Thyroid gland (tissue), 4 donors: ENCODE measurements at places on chromosomes 6 and 20. TPM values are rescaled to one million over a fixed set of nuclear protein-coding genes. Genes with fewer than 3 reads are reported as not detected.

The SLC44A4 gene
- total RNA-seq = 3.3 TPM

The BANF2 gene
- total RNA-seq = 15.2 TPM

The OGFR gene
- total RNA-seq = 67.1 TPM

The PRDM1 gene
- total RNA-seq = 5.6 TPM

The HLA-DRA gene
- 162 TPM for total RNA-seq

The KCNK15 gene
- total RNA-seq = 2.8 TPM

The GMPR gene
- total RNA-seq = 10.8 TPM

The KCNS1 gene
- total RNA-seq = 0.78 TPM

The SERINC3 gene
- total RNA-seq = 140 TPM

DNA sequence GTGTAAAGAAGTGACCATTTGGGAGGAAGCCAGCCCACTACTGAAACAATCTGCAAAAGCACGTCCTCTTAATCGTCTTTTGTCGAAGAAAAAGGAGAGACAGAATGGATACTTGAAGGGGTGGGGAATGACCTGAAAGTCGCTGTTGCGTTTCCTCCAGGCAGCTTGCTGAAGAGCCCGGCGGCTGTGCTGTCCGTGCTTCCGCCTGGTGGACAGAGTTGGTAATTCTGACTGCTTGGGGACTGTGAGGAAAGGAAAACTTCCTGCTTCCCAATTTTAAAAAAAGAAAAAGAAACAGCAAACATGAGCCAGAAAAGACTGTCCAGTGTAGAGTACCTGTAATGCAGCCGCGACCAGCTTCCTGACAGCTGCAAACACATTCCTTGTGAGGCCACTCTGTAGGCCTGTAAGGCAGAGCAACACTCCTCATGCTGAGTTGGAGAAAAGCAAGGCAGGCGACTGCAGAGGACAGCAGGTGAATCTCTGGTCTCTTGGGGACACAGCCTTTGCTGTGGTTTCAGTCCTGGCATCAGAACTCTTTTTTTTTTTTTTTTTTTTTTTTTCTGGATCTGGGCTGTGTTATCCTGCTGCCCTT, 251.1 kb upstream of the TBX18 start:
- peak; percentile 18 for DNase-seq

- DNase-seq = no peak
Observed at GRCh38 chr6:147741389-147741788, 232.9 kb downstream of the SAMD5 start.

GRCh38 chr6:45105170-45105820, 222.8 kb upstream of the RUNX2 start:
- no peak for DNase-seq

DNA sequence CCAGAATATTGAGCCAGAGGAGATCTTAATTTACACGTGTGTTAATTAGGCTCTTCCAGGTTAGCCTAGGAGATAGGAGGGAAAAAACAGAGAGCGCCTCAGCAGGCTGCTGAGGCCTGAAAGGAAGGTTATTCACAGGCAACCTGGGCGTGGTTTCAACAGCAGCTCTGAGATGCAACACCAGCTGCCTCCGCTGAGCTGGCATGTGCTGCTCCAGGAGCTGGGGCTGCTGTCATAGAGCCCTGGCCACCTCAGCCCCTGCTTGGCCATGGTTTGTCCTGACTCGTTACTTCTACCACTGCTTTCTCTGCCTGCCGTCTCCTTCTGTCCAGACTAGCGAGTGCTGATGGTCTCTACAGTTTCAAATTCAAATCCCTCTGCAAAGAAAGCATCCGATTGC, 32.4 kb upstream of the RPP40 start:
- DNase-seq = no peak

DNA sequence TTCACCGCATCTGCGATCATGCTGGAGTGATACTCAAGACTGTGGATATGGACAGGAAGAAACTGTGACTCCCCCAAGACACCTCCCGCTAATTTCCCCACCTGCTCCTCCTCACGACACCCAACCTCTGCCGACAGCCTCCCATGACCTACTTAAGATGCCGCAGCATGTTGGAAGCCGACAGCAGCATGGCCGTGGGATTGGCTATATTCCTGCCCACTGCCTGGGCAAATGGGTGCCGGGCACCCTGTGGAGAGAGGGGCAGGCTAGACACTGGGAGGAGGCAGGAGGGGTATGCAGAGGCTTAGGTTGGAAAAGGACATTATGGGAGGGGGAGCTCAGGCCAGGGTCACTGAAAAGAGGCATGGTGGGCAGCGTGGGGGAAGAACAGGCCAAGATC, 4.5 kb downstream of the IDH3B start:
- DNase-seq = no peak

- peak; percentile 82 for DNase-seq
Observed at GRCh38 chr20:48983423-48984400, 62.2 kb downstream of the ARFGEF2 start.

- no peak for DNase-seq
Observed at GRCh38 chr6:109623288-109623687, 67.7 kb downstream of the AK9 start.

GRCh38 chr6:98946879-98947410, 801 bp downstream of the FBXL4 start:
- peak; percentile 66 for DNase-seq

GRCh38 chr20:54661880-54662465, 186.6 kb downstream of the DOK5 start:
- no peak for DNase-seq

DNA sequence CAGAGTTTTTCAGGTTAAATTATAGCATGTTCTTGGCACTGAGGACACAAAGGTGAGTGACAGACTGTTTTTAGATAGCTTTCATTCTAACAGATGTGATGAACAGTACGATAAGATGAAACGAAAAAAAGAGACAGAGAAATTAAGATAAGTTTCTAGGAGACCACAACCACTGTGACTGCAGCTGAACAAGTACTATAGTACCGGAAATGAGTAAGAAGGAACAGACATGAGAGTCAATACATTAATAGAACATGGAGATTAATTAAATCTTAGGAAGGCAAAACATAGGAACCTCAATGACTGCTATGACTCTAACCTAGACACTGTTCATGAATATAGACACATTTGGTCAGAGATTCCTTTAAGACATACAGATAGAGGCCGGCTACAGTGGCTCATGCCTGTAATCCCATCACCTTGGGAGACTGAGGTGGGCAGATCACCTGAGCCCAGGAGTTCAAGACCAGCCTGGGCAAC, 40.2 kb downstream of the HBS1L start:
- DNase-seq = no peak

GRCh38 chr6:37667050-37667814, 30.5 kb downstream of the MDGA1 start:
- no peak for DNase-seq

- DNase-seq = no peak
Observed at GRCh38 chr6:105780146-105780860, 305.8 kb upstream of the PRDM1 start.

DNA sequence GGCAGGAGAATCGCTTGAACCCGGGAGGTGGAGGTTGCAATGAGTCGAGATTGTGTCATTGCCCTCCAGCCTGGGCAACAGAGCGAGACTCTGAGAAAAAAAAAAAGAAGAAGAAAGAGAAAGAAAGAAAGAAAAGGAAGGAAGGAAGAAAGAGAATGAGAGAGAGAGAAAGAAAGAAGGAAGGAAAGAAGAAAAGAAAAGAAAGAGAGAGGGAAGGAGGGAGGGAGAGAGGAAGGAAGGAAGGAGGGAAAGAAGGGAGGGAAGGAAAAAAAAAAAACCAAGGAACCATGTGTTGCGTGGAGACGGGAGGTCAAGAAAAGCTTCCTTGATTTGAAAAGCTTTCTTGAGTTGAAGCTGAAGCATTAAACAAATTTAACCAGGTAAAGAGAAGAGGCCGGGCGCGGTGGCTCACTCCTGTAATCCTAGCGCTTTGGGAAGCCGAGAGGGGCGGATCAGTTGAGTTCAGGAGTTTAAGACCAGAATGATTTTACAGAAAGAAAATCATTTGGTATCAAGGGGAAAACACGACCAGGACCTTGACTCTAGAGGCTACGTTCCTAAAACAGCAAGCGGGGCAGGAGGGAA, 90.5 kb upstream of the PRSS16 start:
- no peak for DNase-seq

DNA sequence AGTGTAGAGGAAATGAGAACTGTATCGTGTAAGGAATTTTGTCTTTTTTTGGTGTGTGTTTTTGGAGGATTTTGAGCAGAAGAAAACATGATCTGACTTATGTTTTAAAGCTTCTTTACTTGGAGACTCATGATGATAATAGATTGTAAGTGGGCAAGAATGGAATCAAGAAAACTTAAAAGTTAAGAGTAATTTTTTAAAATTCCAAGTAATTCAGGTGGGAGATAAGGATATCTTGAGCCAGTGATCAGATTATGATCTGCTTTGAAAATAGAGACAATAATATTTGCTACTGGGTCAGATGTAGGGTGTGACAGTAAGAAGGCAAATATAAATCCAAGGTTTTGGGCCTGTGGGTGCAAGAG, 734 bp downstream of the ZSCAN26 start:
- no peak for DNase-seq

GRCh38 chr20:30502670-30503069, 754.8 kb upstream of the DEFB115 start:
- DNase-seq = no peak

GRCh38 chr6:3039384-3039783, 28.9 kb upstream of the RIPK1 start:
- DNase-seq = no peak

- DNase-seq = no peak
Observed at GRCh38 chr6:139649732-139650131, 275.3 kb upstream of the CITED2 start.

- no peak for DNase-seq
Observed at GRCh38 chr6:6798448-6798860, 209.9 kb downstream of the LY86 start.

DNA sequence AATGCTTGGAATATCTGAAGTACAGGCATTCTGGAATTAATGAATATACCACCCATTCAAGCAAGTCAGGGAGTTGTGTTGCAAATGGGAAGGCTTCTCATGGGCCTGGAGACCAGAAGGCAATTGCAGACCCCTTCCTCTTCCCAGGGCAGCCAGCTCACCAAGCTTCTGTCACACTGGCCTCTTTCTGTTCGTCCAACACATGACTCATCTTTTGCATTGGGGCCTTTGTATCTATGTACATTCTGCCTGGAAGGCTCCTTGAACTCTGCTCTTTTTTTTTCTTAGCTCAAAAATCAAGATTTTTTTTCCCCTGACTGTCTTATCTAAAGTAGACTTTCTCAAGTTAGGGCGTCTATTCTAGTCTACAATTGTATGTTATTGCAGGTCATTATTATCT, 132.9 kb upstream of the MYLIP start:
- no peak for DNase-seq

DNA sequence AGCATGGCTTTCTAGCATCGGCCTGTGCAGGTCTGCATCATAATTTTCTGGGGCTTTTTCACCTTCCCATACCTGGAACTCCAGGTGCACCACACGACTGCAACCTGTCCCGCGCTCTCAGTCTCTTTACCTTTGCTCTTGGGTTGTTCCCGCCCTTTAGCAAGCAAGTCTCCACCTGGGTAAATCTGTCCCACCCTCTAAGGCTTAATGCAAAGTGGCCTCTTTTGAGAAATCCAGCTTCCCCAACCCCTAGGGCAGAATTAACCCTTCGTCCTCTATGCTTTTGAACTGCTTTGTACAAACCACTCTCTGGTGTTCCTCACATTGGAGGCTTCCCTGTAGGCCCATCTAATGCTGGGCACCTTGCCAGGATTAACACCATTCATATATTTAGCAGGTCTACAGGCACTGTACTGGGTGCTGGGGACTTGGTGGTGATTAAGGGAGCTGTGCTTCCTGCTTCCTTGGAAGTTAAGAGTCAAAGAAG, 2.8 kb downstream of the ITPR3 start:
- no peak for DNase-seq

DNA sequence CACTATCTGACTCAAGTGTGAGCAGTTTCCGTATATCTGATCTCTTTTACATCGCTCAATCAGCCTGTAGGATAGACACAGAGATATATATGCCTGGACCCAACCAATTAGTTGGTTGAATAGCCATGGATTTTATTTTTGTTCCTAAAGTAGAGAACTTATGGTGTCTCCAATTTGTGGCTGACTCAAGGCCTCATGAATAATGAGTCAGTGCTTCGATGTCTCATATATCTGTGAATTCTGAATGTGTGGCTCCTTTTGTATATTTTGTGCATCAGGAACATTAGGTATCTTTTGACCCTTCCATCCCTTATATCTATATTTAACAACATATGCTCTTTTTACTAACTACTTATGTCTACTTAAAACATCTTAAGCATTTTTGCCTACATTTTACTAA, 64.5 kb downstream of the OR2B2 start:
- DNase-seq = no peak

GRCh38 chr6:41224800-41225199, 3.3 kb upstream of the TREML4 start:
- no peak for DNase-seq

GRCh38 chr6:8064638-8065518, 689 bp upstream of the BLOC1S5 start:
- DNase-seq = no peak
